ENCODE measurements at places on chromosomes 7 and 10.

GRCh38 chr10:28984431-28984830 is 304.4 kb upstream of the LYZL1 start:
- H3K4me3 ChIP-seq, result no peak overlapping the region
- H3K27ac ChIP-seq, result no peak overlapping the region
- DNase-seq, result peak; percentile 22
- H3K4me1 ChIP-seq, result no peaks in the 10 kb centered on the region
- H3K36me3 ChIP-seq, result no peaks in the 10 kb centered on the region
- H3K27me3 ChIP-seq, result no peaks in the 10 kb centered on the region

DNA sequence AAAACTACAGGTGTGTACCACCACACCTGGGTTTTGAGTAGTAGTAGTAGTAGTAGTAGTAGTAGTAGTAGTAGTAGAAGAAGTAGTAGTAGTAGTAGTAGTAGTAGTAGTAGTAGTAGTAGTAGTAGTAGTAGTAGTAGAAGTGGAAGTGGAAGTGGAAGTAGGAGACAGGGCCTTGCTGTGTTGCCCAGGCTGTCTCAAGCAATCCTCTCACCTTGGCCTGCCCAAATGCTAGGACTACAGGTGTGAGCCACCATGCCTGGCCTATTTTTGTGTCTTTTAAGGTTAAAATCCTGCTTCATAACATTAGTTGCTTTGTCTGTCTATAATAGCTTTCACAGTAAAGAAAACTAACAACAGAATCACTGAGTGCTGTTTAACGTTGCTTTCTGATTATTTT is 111.7 kb downstream of the PODXL start:
- H3K27me3 ChIP-seq, result no peaks in the 10 kb centered on the region
- peaks cover 43% of the 10 kb centered on the region for H3K36me3 ChIP-seq
- DNase-seq, result no peak

DNA sequence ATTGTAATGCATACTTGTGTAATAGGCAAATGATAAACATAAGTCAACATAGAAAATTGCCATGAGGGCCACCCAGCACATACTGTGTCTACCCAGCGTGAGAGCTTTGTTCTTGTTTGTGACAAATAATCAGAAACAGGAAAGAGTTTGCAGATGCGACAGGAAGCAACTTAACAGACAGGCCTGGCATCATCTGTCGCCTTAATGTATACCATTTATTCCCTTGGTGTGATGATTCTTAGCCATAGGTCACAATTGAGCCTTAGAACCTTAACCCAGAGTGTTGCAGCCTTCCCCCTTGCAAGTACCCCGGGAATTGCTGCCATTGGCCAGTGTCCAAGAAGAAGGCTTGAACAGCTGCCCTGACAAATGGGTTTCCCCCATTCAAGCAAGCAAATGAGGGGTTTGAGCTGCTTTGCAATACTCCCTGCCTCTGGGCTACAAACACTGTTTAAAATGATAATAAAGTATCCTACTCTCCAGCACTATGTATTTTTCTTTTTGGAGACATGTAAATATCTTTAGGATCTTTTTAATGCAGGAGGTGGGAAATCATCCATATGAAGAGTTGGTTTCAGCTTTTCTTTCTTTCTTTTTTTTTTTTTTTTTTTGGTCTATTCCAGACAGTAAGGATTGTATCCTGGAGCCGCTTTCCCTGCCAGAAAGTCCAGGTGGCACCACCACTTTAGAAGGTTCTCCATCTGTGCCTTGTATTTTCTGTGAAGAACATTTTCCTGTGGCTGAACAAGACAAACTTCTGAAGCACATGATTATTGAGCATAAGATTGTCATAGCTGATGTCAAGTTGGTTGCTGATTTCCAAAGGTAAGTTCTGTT is 80.0 kb downstream of the ZNF277 start:
- H3K27me3 ChIP-seq, result no peaks in the 10 kb centered on the region
- H3K4me3 ChIP-seq, result no peak overlapping the region
- no peak for DNase-seq
- H3K4me1 ChIP-seq, result peaks cover 5% of the 10 kb centered on the region
- no peak overlapping the region for H3K27ac ChIP-seq

DNA sequence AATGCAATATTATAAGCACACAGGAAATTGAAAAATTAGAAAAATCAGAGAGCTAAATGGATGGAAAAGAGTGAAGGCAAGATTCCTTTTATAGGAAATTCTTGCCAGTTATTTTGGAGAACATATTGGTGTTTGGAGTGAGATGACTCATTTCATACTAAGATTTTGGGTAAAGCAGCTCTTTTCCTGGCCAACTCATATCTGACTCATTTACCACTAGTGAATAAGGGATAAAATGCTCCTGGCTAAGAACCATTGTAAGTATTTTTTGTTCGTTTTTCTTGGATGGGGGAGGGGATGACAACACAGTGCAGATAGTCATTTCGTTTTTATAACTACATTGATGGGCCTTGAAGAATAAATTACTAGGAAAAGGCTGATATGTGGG is 139.3 kb downstream of the TWIST1 start:
- DNase-seq, result no peak
- no peak overlapping the region for H3K27ac ChIP-seq
- no peaks in the 10 kb centered on the region for H3K4me1 ChIP-seq
- no peak overlapping the region for H3K4me3 ChIP-seq
- no peaks in the 10 kb centered on the region for H3K27me3 ChIP-seq
- no peaks in the 10 kb centered on the region for H3K36me3 ChIP-seq

- no peaks in the 10 kb centered on the region for H3K27me3 ChIP-seq
- H3K36me3 ChIP-seq, result no peaks in the 10 kb centered on the region
- H3K27ac ChIP-seq, result no peak overlapping the region
- no peak for DNase-seq
- H3K4me3 ChIP-seq, result no peak overlapping the region
- no peaks in the 10 kb centered on the region for H3K4me1 ChIP-seq
These were observed 5.8 kb downstream of the USP54 start for GRCh38 chr10:73585327-73585726.

- H3K27me3 ChIP-seq, result no peaks in the 10 kb centered on the region
- no peak overlapping the region for H3K27ac ChIP-seq
- DNase-seq, result peak; percentile 12
- H3K4me3 ChIP-seq, result no peak overlapping the region
These were observed 131.0 kb downstream of the AASS start for GRCh38 chr7:122013065-122013464.

GRCh38 chr7:135924302-135924701 is 52.9 kb downstream of the MTPN start:
- no peaks in the 10 kb centered on the region for H3K27me3 ChIP-seq
- no peak for DNase-seq
- H3K36me3 ChIP-seq, result peaks cover 15% of the 10 kb centered on the region
- H3K27ac ChIP-seq, result no peak overlapping the region

GRCh38 chr10:118106426-118106825 is 59.7 kb upstream of the RAB11FIP2 start:
- H3K4me1 ChIP-seq, result peaks cover 7% of the 10 kb centered on the region
- DNase-seq, result no peak

- no peaks in the 10 kb centered on the region for H3K36me3 ChIP-seq
- no peaks in the 10 kb centered on the region for H3K27me3 ChIP-seq
- H3K4me3 ChIP-seq, result no peak overlapping the region
- no peaks in the 10 kb centered on the region for H3K4me1 ChIP-seq
These were observed 284.7 kb downstream of the HDAC9 start for GRCh38 chr7:18780266-18780665.

- no peak for DNase-seq
- H3K36me3 ChIP-seq, result peaks cover 3% of the 10 kb centered on the region
- H3K4me1 ChIP-seq, result peaks cover 26% of the 10 kb centered on the region
- H3K27ac ChIP-seq, result no peak overlapping the region
- H3K27me3 ChIP-seq, result peaks cover 3% of the 10 kb centered on the region
These were observed 181.7 kb downstream of the PRKCQ start for GRCh38 chr10:6398399-6398798.

DNA sequence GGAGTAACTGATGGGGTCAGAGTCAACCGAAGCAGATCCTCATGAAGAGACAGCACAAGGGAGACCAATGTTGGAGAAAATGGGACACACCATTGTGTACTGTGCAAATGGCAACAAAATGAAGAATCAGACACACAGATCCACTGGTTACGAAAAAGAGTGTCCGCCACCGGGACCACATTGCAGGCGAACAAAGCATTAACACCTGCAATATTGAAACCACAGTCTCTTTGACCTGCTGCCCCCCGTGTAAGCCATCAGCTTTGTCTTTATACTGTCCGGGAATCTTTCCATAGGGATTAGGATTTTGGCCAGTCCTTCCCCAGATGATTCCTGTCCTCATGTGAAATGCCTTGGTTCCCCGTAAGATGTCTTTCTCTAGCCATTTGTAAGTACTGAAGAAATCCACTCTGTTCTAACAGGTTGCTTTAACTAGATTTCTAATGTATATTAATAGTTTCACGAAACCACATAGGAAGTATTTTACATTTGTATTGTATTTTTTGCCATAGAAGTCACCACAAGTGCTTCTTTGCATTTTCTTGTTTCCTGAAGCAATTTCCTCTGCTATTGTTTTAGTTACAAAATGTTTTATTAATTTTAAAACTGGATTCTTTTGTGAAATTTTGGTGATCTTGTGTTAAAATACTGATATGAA is 140.8 kb upstream of the NFE2L3 start:
- DNase-seq, result no peak
- H3K4me1 ChIP-seq, result peaks cover 3% of the 10 kb centered on the region
- H3K27me3 ChIP-seq, result peaks cover 23% of the 10 kb centered on the region
- H3K36me3 ChIP-seq, result no peaks in the 10 kb centered on the region
- no peak overlapping the region for H3K4me3 ChIP-seq

- no peak overlapping the region for H3K4me3 ChIP-seq
- no peaks in the 10 kb centered on the region for H3K36me3 ChIP-seq
- no peaks in the 10 kb centered on the region for H3K27me3 ChIP-seq
- peaks cover 33% of the 10 kb centered on the region for H3K4me1 ChIP-seq
- no peak for DNase-seq
- H3K27ac ChIP-seq, result peak overlapping the region; percentile 21
These were observed 38.1 kb downstream of the FOXK1 start for GRCh38 chr7:4720225-4720624.

GRCh38 chr7:131652934-131653333 is 96.5 kb upstream of the PODXL start:
- no peaks in the 10 kb centered on the region for H3K36me3 ChIP-seq
- H3K4me1 ChIP-seq, result no peaks in the 10 kb centered on the region
- no peak overlapping the region for H3K4me3 ChIP-seq
- no peak overlapping the region for H3K27ac ChIP-seq
- peaks cover 4% of the 10 kb centered on the region for H3K27me3 ChIP-seq
